DMS79 treated with DMSO at 0.1 percent for 48 hours (cell line): ENCODE measurements at places on chromosomes 6 and 20.

- DNase-seq, result no peak
Measured at GRCh38 chr6:52307900-52308372, 23.4 kb upstream of the MCM3 start.

GRCh38 chr6:71979911-71980310, 93.6 kb downstream of the RIMS1 start:
- no peak for DNase-seq

- DNase-seq, result no peak
Measured at GRCh38 chr20:10105046-10105445, 70.3 kb downstream of the ANKEF1 start.

DNA sequence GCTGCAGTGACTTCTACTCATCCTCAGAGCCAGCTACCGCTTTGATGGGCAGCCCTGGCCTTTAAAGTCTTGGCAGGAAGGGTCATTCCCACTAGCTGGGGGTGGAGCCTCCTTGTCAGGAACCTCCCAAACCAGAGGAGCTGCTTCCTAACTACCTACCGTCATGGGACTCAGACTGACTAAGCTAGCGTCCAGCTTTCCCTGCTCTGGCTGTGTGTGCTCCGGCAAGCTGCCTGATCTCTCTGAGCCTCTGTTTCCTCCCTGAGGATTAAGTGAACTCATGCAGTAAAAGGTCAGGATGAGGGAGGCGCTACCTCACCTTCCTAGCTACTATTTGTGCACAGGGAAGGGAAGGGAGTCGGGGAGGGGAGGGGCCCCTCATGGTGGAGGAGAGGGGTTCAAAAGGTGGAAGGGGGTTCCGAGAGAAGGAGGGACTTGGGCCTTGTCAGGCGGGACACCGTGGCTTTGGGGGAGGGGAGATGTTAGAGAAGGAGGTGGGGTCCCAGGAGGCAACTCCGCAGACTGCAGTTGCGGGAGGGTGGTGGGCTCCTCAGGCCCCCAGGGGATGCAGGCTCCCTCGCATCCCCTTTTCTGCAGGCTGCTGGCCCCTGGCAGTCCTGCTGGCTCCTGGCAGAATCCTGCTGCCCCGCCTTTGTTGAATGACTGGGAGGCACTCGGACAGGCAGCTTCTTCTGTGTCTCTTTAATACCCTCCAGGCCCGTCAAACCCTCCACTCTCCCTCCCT, 9.8 kb downstream of the DUSP15 start:
- no peak for DNase-seq

- DNase-seq, result no peak
Measured at GRCh38 chr20:846894-847278, 13.4 kb downstream of the FAM110A start.
